ENCODE measurements at places on chromosomes 6 and 20.

DNA sequence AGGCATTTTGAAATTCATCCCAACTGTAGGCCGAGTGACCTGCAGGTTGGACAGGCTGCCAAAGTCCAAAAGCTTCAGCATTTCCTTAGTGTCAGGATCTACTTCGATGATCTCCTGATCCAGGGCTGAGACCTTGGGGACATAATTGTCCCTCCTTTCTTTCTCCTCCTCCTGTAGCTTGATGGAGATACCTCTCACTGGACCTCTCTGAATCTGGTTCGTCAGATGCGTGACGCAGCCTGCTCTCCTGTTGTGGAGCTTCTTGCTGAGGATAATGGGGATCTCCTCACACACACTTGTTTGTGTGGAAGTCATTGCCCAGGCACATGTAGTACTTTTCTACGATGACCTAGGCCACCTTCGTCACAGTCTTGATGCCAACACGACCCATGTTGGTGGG is 1.5 kb upstream of the MAS1L start:
- no peak for DNase-seq

- DNase-seq: no peak
Observed at GRCh38 chr20:32111753-32112152, 2.2 kb downstream of the TM9SF4 start.

DNA sequence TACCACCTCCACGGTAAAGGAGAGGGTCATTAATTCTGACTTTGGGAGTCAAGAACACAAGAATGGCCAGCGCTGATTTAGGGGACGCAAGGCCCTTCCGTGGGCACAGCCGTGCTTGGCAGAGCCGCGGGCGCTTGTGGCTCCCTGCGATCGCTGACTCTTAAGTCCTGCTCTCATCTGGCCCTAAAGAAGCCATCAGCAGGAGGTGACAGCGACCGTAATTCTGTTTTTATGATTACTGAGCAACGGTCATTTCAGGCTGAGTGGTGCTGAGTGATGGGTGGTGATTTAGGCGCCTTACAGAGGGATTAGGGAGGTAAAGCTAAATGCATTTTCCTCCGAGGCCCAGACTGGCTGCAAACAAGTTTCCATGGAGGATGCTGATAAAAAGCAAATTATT is 364.6 kb upstream of the SULF2 start:
- peak; percentile 69 for DNase-seq

- no peak for DNase-seq
Observed at GRCh38 chr6:45416700-45417099, 39.0 kb upstream of the SUPT3H start.

DNA sequence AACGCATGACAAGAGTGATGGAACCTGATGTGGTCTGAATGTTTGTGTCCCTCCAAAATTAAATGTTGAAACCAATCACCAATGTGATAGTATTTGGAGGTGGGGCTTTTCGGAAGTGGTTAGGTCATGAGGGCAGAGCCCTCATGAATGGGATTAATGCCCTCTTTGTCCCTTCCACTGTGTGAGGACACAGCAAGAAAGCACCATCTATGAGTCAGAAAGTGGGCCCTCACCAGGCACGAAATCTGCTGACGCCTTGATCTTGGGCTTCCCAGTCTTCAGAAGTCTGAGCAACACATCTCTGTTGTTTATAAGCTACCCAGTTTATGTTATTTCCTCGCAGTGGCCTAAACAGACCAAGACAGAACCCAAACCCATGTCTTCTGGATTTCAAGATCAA is 244.0 kb upstream of the JAG1 start:
- DNase-seq: no peak

DNA sequence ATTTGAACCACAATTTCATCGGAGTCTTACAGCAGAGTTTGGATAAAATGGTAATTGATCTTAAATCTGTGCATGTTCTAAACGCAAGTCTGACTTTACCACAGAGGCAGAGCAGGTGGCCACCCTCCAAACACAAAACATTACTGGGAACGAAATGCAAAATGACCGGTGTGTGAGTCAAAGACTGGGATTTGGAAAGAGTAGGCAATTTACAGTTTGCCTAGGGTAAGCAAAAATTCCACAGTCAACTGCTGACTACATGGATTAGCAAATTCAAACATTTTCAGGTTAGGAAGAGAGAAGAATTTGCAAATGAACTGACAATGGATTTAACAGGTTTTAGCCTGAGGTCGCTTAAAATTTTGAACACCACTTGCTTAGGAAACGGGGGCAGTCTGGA is 444.4 kb downstream of the HDGFL1 start:
- no peak for DNase-seq

Measured in NCI-H524 (cell line).